ENCODE measurements at places on chromosomes 2 and 18.

- peak; percentile 58 for DNase-seq
Measured at GRCh38 chr2:119179202-119179601, 20.7 kb upstream of the C1QL2 start.

- peak; percentile 30 for DNase-seq
Measured at GRCh38 chr2:68645523-68645922, 2.1 kb downstream of the PROKR1 start.

- no peak for DNase-seq
Measured at GRCh38 chr2:120383631-120384340, 37.9 kb downstream of the INHBB start.

DNA sequence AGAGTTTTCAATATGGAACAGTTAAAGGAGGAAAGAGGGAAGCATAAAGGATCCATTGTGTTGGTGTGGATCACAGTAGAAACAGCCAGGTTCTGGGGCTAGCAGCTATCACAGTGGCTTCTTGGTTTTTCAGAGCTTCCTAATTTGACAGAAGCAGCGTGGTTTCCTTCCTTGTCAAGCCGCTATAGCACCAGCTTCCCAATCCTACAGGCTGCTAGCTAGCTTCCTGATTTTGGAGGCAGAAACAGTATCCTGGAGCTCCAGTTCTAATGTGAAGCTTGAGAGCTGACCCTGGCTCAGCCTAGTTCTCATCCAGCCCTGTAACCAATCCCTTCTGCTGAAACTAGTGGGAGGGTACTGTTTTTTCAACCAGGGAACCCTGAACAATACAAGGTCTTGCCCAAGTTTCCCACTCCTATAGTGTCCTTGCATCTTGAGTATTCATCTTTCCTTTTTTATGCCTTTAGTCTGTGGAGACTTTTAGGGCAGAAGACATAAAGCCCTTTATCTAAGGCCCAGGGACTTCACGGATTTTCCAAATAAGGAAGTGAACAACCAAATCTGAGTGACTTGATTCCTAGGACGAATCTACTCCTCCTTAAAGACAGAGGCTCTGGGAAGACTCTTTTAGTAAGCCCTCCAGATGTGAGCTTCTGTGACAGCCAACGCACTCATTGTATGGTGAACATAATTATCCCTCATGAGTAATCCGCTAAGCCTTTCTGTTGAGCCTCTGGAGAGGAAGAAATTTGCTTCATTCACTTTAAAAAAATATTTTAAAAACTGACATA lies 33.8 kb downstream of the CCDC93 start:
- DNase-seq, result peak; percentile 5

DNA sequence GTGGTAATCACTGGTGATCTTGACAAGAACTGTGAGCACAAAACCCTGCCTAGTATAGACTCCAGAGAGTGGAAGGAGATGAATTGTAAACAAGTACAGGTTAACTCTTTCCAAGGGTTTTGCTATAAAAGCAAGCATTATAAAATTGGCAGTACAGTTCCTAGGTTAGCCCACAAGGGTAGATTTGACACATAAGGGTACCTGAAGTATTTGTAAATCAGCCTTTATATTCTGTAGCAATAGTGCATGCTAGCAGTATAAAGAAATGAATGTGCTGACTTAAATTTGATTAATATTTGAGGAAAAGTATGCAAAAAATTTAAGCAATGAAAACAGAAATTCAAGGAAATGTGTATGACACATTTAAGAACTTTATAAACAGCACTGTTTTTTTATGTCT lies 42.4 kb downstream of the SP3 start:
- no peak for DNase-seq

DNA sequence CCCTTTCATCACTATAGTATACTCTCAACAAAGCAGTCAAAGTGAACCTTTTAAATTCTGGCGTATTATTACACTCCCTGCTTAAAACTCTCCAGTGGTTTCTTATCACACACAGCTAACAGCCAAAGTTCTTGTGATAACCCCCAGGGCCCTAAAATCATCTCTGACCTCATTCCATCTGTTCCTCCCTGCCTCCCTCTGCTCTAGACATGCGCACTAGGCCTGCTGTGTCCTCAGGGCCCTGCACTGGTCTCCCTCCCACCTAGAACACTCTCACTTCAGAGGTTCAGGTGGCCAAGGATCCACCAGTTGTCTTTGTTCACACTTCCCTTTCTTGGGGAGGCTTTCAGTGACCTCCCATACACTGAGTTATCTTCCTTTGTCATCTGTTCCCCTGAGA lies 603.4 kb downstream of the DSC3 start:
- DNase-seq, result no peak

GRCh38 chr2:212854771-212855170 lies 296.6 kb downstream of the IKZF2 start:
- peak; percentile 64 for DNase-seq

GRCh38 chr2:102505290-102505689 lies 32.3 kb downstream of the SLC9A4 start:
- peak; percentile 85 for DNase-seq

DNA sequence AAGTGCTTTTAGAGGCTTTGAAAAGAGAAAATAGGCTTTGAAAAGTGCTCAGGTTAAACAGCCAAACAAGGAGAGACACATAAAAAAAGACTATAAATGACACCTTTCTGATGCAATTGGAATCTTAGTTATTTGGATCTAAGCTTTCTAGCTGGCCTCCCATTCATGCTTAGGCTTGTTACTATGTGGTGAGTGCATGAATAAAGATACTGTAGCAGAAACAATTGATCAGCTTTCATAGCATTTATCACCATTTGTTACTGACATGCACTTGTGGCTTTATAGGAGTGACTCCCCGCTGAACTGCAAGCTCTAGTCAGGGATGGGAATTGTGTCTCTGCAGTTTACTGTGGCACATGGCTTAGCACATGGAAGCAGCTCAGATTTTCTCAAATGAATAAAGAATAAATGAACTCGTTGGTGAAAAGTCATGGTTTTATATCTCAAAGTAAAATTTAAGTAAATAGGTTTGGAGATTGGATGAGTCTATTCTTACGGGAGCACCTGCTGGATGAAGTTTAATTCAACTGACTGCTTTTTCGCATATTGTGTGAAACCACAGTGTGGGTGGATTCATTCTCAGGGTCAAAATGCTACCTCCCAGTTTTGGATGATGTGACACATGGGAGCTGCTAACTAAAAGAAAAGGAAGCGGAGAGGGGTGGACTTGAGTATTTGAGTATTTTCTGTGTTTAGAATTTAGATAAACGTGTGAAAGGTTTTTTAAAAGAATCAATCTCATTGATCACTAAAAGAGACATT lies 91.1 kb upstream of the NOL4 start:
- DNase-seq, result peak; percentile 42

DNA sequence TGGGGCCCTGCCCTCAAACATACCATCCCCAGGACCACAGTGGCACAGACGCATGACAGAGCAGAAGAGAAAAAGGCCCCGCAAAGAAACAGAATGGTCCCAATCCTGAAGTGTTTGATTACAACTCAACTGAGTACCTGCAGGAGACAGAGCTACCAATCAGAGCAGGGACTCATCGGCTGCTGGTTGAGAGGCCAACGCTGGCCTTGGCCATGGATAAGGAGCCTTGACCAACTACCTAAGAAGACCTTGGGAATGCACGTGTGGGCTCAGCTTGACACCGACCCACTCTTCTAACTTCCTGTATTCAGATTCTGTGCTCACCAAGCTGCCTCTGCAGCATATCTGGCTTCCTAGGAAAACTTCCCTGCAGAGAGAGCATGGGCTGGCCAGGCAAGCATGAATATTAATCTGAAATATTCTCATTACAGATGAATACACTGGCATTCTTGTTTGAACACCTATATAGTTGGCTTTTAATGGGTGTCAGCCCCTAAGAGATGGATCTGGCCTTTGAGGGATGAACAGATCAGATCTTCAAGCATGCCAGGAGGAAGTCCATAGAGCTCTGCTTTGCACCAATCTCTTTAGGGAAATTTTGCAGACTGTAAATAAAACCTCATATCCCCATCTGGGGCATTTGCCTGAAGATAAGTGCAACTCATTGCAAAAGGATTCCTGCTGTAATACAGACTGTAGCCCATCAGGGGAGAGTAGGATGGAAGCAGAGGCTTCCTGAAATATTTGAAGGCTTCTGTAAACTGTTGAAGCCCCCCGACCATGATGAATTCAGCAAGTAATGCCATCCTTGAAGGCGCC lies 135.4 kb downstream of the BCL2 start:
- DNase-seq, result no peak

GRCh38 chr2:120660771-120661459 lies 74.8 kb upstream of the GLI2 start:
- DNase-seq, result no peak

- peak; percentile 48 for DNase-seq
Measured at GRCh38 chr2:190838492-190838910, 42.1 kb upstream of the GLS start.

DNA sequence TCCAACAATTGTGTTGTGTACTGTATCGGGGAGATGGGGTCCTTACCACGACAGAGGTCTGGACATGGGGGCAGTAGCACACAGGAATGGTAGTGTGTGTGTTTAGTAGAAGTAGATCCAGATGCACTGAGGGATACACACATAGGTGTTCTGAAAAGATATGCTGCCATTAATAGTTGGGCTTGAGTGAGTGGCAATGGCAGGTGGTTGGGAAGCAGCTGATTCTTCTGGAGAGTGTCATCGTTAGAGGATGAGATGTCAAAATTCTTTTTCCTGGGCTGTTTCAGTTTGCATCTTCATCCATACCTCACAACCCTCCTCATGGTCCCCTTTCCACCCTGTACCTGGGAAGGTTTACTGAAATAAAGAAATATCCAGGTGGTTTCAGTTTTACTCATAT lies 66.6 kb downstream of the UGGT1 start:
- DNase-seq, result no peak

DNA sequence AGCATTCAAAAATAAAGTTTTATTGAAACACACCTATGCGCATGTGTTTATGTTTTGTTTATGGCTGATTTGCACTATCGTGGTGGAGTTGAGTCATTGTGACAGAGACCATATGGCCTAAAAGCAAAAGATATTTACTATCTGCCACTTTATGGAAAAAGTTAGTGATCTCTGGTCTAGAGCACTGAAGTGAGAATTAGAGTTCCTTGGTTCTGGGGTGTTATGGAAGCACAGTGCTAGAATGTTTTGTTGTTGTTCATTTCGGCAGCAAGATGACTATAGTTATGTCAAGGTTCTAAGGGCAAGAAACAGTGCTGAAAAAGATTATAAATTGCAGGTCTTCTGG lies 416.5 kb downstream of the SLC4A3 start:
- no peak for DNase-seq

GRCh38 chr2:119846021-119846420 lies 86.3 kb downstream of the PTPN4 start:
- DNase-seq, result peak; percentile 54

DNA sequence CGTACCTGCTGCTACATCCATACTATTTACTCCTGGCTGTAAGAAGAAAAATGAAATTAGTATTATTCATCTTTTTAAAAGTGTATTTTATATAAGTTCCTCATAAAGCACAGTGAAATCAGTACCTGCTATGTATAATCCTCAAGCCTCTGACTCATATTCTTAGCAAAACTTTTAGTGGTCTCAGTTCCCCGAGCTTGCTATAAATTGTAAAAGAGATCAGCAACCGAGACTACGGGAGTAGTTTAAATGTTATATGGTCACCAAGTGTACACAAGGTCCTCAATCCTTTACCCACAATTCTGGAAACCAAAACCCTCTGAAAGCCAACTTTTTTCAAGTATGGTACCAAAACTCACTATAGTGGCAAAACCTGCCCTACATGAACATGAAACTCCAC lies 24.2 kb downstream of the PRPF40A start:
- DNase-seq, result no peak

- no peak for DNase-seq
Measured at GRCh38 chr2:21939967-21940366, 816.2 kb downstream of the TDRD15 start.

- DNase-seq, result peak; percentile 22
Measured at GRCh38 chr2:171531291-171531690, 9.0 kb downstream of the CYBRD1 start.

DNA sequence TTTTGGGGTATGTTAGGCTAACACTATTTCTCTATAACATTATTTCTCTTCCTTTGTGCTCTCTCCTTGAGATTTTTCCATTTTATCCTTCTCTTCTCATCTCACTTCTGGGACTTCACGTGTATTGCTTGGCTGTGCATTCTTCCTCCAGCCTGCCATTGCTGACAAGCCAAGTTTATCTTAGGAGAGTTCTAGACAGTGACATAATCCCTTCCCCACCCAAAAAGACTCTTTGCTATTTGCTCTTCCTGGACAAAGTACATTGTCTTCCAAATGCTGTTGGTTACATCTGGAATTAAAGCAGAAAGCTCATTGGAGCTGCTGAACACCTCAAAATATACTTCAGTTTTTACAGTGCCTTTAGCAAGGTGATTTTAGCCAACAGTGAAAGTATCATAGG lies 8.9 kb downstream of the TSPYL6 start:
- no peak for DNase-seq

DNA sequence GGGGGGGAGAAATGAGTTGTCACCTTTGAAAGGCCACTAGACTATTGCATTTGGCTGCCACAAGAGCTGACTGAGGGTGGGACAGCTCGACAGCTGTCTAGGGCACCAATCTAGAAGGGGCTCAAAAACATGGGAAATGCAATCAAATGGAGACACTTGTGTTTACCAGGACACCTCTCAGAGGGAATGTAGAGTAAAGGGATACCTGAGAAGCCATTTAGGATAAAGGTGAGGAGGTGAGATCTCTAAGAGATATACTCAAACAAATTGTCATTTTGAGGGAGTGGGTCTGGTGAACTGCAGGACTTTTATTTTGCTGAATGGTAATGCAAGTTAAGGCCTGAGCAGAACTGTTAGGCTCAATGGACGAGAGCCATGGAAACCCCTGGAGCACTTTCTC lies 159.8 kb downstream of the DDX1 start:
- DNase-seq, result no peak

DNA sequence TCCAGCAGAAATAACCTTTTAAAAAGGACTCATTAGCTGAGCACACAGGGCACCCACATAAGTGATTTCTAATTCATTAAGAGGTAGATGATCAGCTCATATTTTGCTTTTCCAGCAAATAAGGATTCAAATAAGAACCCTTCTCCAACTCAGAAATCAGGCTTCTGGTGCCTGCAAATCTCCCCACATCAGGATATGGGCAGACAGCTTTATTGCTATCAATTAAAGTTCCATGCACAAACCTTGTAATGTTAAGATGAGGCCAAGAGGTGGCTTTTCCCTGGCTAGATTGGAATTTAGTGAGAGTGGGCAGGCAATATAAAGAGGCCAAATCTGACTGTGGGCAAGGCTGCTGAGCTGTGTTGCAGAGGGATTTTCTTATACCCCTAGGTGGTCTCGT lies 193.6 kb downstream of the SH3RF3 start:
- no peak for DNase-seq

DNA sequence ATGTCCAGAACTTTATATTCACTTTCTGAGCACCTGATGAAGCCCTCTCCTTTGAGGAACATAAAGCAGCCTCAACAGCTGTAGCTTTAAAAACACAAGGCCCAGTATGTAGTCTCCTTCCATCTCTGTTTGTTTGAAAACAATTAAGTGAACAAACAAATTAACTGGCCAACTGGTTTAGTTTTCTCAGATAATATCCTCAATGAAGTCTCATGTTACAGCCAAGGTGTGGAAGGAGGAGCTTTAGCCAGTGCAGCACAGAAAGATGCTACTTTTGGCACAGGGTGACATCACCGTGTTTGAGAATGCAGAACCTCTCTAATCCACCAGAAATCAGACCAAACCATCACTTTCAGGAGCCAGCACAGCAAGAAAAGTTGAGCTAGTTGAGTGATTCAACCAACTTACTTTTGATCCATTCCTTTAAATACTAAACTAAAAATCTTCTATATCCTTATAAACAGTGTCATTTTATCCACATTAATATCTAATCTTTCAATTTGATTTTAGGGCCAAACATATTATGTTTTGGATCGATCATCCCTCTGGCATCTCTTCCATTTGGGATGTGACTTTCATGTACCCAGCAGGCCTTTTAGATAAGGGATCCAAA lies 488.7 kb downstream of the ARHGAP15 start:
- DNase-seq, result no peak

Data from epithelial cell of esophagus (primary cell).